NCI-H69 (cell line): ENCODE measurements at places on chromosomes 11 and 22.
A peak's percentile ranks its signal among the peaks of the same experiment; 100 is the strongest.

- peak; percentile 94 for DNase-seq
Observed at GRCh38 chr11:68933605-68934320, 30.1 kb downstream of the IGHMBP2 start.

GRCh38 chr22:31474743-31475142 lies 14.9 kb downstream of the EIF4ENIF1 start:
- DNase-seq: no peak

GRCh38 chr11:74138021-74138420 lies 32.8 kb downstream of the C2CD3 start:
- DNase-seq: no peak

DNA sequence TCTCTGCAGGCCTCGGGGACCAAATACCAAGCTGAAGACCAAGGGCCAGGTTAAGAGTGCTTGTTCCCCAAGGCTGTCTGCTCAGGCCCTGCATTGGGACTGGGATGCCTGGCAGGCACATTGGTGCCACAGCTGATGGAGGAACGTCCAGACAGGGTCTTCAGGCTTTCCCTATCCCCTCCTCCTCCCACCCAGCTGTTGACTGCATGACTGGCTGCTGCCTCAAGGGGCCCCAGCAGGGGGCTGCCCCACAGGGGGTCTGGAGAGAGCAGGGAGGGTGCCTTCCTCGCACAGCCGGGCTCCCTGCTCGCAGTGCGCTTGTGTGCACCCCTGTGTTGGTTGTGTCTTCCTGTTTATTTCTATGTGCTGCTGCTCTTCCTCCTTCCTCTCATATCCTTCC lies 9.9 kb downstream of the RCOR2 start:
- DNase-seq: peak; percentile 73

GRCh38 chr11:45147891-45148675 lies 1.6 kb downstream of the PRDM11 start:
- no peak for DNase-seq

- no peak for DNase-seq
Observed at GRCh38 chr11:69084371-69084770, 35.6 kb downstream of the TPCN2 start.

GRCh38 chr11:130209954-130210854 lies 50.6 kb downstream of the ST14 start:
- no peak for DNase-seq

DNA sequence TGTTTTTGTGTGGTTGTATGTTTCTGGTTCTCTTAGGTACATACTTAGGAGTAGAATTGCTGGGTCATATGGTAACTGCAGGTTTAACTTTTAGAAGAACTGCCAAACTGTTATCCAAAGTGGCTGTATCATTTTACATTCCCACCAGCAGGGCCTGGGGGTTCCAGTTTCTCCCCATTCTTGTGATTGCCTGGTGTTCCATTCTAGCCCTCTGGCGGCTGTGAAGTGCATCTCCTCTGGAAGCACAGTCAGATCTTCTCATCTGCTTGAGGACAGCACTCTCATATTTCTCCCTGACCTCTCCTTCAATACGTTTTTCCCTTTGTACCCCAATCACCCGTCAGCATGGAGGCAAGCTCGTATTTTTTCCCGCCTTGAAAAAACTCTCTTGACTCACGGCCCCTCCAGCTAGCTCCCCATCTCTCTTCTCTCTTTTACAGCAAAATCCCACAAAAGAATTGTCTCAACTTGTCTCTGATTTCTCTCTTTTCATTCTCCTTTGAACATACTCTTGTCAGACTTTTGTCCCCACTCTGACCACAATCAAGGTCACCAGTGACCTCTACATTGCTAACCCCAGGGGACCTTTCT lies 56.8 kb upstream of the THY1 start:
- DNase-seq: no peak

- DNase-seq: peak; percentile 78
Observed at GRCh38 chr11:102453302-102453695, 734 bp upstream of the TMEM123 start.

- DNase-seq: peak; percentile 84
Observed at GRCh38 chr22:17369439-17370025, at the start of gene CECR2. CECR2 (plus strand) TSS chr22:17369460; CDS start chr22:17369784, 324 bp downstream.

DNA sequence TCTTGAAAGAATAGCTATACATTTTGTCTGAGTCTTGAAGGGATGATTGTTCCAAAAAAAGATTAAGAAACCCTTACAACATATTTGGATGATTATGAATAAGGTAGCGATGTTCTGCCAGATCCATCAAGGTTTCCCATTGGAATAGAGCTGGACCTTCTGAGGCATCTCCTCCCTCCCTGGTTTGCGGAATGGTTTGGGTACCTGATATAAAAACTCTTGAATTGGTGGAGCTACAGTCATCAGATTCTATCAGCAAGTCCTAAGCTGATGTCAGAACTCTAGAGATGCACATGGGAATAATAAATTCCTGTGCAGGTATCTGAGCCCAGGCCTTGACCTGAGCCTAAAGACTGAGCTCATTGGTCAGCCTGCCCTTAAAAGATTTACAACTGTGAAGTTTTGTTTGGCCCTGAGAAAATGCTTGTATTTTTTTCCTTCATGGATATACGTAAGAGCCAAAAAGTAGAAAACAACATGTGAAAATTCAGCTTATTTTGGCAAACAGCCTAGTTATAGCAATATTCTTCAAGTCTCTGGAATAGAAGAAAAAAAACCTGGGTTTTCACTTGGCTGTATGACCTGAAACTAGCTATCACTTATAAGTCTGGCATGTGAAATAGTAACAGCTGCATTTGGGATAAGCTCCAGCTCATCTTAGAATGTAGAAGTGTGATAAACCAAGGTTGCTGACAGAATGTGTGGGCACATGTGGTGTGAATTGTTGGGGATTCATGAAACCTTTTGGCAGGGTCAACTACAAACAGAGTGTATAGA lies 265.7 kb upstream of the CTSC start:
- no peak for DNase-seq

GRCh38 chr11:65928667-65929066 lies 9.4 kb downstream of the DRAP1 start:
- DNase-seq: no peak
